Stimulated activated naive CD4-positive, alpha-beta T cell treated with Interleukin-2 at 50 U/mL for 16 hours (primary cell): ENCODE measurements at places on chromosomes 3 and 15.

DNA sequence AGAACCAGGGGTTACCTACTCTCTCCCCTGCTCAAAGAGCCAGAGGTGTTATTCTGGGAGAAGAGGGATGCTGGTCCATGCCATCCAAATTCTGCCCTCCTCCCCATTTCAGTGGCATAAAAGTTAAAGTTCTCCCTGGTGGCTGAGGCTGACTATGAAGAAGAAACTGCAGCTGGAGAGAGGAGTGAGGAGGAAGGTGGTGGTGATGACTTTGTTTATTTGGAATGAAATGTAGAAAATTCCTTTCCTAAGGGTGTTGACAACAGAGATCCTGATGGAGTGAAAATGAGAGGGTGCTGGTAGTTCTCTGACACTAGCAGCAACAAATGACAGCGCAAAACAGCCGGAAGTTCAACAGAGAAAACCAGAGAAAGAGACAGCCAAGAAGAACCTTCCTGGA lies 100.4 kb downstream of the PCCB start:
- no peak for DNase-seq

- no peak for DNase-seq
Measured at GRCh38 chr15:26945046-26945445, 25.9 kb upstream of the GABRG3 start.

DNA sequence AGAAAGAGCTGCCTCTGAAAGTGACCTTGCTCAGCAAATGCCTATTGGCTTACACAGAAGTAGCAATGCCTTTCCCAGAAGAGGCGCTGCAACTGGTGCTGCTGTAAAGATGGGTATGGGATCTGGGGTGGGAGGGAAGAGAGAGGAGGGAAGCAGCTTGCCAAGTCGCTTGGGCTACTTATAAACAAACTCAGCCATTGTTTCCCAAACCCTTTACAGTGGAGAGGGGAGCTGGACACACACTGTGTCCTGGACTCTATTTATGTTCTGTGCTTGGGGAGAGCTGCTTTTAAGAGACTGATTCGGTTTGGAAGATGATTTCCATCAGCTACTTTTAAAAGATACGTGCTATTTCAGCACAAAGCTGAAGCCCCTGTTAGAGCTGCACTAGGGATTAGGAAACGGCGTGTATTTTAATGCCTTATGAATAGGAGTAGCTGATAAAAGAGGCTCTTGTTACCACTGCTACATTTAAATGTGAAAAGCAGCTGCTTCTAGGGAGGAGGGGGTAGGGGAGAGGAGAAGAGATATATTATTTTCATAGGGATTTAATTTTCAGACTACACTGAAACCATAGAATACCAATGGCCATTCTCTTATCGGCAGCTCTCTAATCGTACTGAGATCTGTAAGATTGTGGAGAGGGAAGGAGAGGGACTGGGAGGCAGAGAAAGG lies 440.6 kb downstream of the MCTP2 start:
- no peak for DNase-seq

GRCh38 chr3:52596658-52597265 lies 60.4 kb downstream of the UQCC5 start:
- DNase-seq, result no peak

GRCh38 chr15:72562878-72563277 lies 88.7 kb downstream of the ARIH1 start:
- DNase-seq, result no peak

DNA sequence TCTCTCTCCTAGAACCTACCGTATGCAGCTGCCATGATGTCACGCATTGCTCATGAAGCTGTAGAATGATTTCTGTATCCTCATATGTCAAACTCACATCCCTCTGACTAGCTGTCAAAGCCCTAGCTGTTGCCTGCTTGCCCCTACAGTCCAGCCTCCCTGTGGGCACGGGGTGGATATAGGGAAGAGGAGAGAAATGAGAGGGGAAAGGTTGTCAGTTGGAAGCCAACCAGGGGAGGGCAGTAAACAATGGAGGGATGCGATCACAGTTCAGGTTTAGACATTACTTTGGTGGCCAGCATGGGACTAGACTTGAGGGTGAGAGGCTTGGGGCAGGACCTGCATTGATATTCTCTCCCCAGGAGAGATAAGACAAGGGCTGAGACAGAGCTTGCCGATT lies 1.7 kb upstream of the HDGFL3 start:
- DNase-seq, result no peak

DNA sequence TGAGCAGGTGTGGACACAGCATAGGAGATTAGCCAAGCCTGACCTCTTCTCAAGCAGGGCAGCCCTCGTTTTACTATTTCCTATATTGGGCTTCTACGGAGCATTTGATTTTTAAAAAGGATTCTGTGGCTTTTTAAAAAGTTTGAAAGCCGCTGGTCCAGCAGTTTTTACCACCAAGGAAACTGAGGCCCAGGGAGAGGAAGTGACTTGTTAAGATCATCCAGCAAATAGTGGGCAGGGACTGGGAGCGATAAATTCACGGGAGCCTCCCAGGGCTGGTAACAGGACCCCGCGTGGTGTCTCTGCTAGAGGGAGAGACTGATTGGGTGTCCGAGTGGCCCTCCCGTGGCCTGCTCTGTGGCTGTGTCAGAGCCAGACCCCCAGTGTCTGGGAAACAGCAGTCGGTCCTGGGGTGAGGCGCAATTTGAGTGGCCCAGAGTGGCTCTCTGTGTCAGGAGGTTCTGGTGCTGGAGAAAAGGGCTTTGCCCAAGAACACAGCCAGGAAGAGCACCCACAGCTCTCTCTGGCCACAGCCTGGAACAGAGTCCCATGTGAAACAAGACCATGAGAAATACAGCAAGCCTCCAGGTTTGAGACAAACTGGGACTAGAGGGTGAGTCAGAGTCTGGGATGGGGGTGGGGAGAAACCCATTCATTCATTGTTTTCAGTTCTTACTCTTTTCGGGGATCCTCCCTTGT lies 4.2 kb downstream of the FURIN start:
- DNase-seq, result peak; percentile 59

DNA sequence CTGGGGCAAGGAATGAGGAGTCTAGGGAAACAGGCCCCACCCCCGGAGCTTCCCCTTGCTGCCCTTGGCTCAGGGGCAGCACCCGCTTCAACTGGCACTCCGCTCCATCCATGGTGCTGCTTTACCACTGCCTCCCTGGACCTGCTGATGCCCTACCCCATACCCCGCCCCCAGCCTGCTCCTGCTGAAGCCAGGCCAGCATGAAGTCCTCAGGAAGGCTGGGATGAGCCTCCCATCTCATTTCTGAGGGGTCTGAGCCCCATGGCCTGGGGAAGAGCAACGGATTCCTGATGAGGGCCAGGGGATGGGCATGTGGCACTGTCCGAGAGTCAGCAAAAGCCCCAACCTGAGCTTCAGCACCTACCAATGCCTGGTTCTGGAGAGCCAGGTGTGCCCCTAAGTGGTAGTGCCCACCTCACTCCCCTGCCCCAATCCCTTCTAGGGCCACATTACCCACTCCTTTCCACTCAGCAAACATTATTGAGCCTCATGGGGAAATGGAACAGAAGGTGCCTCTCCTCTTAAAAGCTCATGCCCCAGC lies 21.0 kb downstream of the SEC61A1 start:
- DNase-seq, result no peak

DNA sequence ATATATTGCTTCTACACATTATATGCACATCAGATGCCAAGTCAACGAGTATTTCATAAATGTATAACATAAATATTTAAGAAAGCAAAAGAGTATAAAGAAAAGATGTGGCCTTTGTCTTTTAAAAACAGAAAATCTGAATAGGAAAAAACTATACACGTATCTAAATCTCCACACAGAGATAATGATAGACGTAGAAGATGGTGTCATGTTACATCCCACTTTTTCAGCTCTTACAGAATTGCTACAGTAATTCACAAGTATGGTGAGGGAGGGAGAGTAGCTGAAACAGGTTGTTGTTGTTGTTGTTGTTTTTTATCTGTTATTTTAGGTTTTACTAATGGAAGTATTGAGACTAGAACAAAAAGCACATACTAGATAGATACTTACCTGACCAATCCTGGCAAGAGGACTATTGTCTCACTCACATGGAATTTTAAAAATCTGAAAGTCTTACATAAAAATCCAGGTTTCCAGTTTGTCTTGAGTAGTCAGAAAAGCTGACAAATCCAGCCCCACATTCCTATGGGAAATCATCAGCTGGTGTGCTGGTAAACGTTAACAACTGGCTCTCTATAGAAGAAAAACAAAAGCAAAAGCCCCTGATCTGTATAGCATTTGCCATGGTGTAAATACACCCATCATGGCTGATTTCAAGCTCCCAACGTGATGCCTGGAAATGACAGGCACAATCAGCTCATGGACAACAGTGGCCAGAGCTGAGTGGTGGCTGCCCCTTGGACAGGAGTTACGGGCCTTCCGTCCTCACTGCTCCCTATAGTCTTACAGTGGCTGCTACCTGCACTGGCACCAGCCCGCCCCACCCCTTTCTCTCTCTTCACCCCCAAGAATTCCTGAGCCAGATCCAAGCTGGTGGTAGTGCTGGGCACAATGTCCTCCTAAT lies 47.4 kb upstream of the VGLL4 start:
- no peak for DNase-seq

GRCh38 chr3:56919797-56920195 lies 118.0 kb upstream of the ARHGEF3 start:
- no peak for DNase-seq

GRCh38 chr3:183308751-183309150 lies 55.7 kb downstream of the B3GNT5 start:
- DNase-seq, result no peak

DNA sequence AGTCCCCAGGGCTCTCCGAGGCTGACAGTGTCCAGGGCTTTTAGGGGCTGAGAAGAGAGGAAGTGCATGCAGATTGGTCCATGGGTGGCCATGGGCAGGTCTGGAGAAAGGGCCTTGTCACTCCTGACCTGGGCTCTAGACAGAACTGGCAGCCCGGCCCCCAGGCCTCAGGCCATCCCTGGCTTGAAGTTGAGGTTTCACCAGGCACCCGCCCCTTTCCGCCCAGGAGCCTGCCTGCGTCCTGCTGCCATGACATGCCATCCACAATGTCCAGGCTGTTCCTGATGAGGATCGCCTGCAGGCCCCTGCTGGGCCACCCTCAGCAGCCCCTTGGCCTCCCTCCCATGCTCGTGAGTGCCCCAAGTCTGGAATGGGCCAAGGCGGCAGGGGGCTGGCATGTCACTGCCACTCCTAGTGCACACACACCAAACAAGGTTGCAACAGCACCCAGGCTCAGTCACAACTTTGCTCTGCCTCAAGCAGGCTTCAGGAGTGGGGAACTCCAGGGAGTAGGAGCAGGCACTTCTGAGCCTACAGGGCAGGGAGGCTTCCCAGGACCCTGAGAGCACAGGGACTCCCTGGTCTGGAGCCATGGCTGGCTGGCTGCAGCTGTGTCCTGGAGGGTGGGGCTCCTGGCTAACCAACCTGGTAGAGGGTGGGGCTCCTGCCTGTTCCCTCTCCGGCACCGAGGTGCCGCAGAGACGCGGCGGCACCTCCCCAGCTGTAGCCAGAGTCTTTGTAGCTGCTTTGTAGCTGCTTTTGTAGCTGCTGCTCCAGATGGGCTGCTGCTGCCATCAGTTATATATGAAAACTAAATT lies 1457.1 kb upstream of the GBE1 start:
- no peak for DNase-seq

DNA sequence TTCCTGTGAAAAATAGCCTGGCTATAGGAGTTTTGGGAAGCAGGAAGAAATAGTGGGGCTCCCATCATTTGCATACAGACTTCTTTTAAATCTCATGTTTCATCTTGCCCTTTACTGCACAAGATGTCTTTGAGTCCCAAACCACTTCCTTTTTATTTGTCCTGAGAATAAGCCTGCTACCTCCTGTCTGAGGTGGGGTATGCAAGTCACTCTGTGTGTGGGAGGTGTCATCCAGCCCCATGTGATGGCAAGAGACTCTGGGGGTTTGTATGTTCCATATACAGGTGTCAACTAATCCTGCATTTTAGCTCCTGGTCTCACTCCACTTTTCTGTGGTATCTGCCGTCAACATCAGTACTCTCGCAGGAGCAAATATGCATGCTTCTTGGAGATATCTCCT lies 102.0 kb downstream of the OTOL1 start:
- DNase-seq, result no peak
